ENCODE measurements at places on chromosomes 12 and 14. TPM values are rescaled to one million over a fixed set of nuclear protein-coding genes. Genes with fewer than 3 reads are reported as not detected.

DNA sequence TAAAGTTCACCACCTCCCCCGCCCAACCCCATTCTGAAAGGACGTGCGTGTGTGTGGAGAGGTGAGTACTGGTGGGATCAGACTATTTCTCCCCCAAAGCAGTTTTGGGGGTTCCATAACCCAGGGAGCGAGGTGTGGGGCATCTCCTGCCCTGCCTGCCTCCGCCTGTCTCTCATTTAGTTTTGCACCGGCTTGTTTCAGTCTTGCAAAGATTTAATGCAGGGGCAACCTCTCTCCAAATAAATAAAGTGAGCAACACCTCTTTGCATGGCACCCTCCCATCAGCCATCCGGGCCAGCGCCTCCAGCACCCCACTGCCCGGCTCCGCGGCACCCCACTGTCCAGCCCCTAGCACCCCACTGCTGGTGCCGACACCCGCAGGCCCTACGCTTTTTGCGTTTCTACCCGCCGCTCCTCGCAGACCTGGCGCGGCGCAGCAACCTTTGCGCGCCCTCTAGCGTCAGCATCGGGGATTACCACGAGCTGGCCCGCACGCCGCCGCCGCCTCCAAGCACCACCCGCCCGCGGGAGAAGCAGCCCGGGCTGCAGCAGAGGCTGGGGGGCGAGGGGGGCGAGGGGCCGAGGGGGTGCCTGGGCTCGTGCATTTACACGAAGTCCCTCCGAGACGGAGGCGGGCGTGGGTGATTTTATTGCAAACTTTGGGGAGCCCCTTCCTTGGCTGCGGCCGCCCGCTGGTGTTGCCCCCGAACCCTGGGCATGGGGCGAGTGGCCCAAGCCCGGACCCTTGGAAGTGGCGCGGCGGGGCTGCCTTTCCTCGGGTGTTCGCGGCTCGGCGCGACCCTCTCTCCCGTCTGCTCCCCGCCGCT is 55.8 kb upstream of the VRK1 start:
- peak; percentile 76 for DNase-seq

ANO4 gene
- not detected for polyA plus RNA-seq

IL31 gene
- polyA plus RNA-seq = not detected

GRCh38 chr12:32702946-32703345 is 23.8 kb downstream of the DNM1L start:
- DNase-seq = no peak

DNA sequence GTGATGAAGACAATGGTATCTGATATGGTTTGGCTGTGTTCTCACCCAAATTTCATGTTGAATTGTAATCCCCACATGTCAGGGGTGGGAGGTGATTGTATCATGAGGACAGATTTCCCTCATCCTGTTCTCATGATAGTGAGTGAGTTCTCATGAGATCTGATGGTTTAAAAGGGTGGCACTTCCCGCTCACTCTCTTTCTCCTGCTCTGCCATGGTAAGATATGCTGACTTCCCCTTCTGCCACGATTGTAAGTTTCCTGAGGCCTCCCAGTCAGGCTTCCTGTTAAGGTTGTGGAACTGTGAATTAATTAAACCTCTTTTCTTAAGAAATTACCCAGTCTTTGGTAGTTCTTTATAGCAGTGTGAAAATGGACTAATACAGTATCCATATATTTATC is 25.6 kb upstream of the PTHLH start:
- DNase-seq = no peak

ACSM4 gene
- polyA plus RNA-seq = not detected

DIO3 gene
- 0.09 TPM for polyA plus RNA-seq

GRCh38 chr12:118493962-118494361 is 117.6 kb downstream of the SUDS3 start:
- DNase-seq = no peak

DNA sequence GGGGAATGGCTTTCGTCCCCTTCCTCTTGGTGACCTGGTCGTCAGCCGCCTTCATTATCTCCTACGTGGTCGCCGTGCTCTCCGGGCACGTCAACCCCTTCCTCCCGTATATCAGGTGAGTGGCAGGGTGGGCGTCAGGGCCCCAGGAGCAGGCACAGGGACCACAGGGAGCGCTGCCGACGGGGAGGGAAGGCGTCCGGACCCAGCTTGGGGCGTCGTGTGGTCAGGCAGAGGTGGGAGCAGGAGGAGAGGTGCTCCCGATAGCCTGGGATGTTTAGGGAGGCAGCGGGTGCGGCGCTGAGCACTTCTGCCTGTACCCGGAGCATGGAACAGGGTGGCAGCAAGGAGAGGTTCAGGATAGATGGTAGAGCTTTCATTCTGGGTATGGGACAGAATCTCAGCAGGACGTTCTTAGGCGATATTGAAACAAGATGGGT is 444 bp downstream of the DRAM1 start:
- DNase-seq = no peak

GRCh38 chr14:60650373-60650961 is 1.2 kb upstream of the SIX1 start:
- DNase-seq = peak; percentile 40

PRKCH gene
- polyA plus RNA-seq = 2.0 TPM

- DNase-seq = no peak
These were observed 15.4 kb downstream of the RAB35 start for GRCh38 chr12:120101182-120101581.

- DNase-seq = peak; percentile 67
These were observed 620 bp downstream of the MMP17 start for GRCh38 chr12:131828671-131829355.

- DNase-seq = no peak
These were observed 13.6 kb upstream of the TFCP2 start for GRCh38 chr12:51186465-51187085.

- DNase-seq = no peak
These were observed 667.6 kb upstream of the TBX3 start for GRCh38 chr12:115351514-115352077.

DNA sequence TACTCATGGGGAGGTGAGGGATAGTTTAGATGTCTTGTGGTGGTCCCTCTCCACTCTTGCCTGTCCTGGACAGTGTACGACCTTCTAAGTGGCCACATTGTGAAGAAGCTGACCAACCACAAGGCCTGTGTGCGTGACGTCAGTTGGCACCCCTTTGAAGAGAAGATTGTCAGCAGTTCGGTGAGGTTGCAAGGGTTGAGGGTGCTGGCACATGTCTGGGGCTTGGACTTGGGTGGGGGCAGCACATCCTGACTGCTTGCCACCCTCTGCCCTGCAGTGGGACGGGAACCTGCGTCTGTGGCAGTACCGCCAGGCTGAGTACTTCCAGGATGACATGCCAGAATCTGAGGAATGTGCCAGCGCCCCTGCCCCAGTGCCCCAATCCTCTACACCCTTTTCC is 7.6 kb upstream of the FITM1 start:
- DNase-seq = no peak

CBLN3 gene
- 29.1 TPM for polyA plus RNA-seq

All from B cell (primary cell).